ENCODE measurements at places on chromosomes 6 and 20.
A peak's percentile ranks its signal among the peaks of the same experiment; 100 is the strongest.

- peak; percentile 4 for DNase-seq
These were observed 5.8 kb upstream of the TBXT start for GRCh38 chr6:166173281-166173951.

- DNase-seq = no peak
These were observed 113.0 kb downstream of the EDN3 start for GRCh38 chr20:59413326-59413865.

DNA sequence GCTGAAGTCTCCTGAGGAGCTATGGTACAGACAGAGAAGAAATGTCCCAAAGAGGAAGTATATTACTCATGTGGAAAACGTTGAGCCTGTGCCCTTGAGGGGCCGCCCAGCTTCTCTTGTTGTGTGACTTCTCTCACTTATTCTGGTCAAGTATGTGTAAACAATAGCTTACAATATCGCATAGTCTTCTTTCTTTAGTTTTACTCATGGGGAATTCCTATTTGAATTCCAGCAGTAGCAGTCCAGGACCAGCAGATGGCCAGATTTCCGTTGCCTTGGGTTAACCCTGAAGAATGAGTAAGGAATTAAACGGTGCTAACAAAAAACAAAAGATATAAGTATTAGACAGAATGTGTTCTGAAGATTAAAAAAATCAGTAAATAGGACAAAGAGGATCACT, 522.0 kb upstream of the GJE1 start:
- DNase-seq = peak; percentile 13

- DNase-seq = no peak
These were observed 73.2 kb downstream of the ARID1B start for GRCh38 chr6:156850353-156850752.

GRCh38 chr6:2183246-2183645, 62.2 kb downstream of the GMDS start:
- no peak for DNase-seq

- no peak for DNase-seq
These were observed 24.1 kb upstream of the NOL4L start for GRCh38 chr20:32609111-32609773.

DNA sequence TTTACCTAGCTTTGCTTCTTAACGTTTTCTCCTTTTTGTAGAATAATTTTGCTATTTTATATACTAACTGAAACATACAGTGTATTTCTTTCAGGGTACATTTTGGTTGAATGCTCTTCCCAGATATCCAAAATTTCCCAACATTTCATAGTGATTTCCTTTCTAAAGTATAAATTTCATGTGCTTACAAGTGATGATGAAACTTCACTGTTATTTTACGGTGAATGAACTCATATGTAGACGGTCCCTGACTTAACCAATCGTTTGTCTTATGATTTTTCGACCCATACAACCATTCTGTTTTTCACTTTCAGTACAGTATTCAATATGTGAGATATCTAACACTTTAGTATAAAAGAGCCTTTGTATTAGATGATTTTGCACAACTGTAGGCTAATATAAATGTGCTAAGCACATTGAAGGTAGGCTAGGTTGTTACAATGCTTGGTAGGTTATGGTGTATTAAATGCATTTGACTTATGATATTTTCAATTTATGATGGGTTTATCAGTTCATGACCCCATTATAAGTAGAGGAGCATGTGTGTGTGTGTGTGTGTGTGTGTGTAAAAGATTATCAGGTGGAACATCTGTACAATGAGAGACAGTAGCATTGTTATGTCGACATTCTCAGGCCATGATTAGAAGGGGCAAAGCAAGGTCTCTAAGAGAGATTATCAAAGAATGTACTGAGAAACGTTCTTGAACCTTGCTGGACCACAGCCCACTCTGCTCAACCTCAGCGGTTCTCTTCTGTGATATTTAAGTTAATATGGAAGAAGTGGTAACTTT, 20.9 kb downstream of the HIVEP1 start:
- DNase-seq = no peak

DNA sequence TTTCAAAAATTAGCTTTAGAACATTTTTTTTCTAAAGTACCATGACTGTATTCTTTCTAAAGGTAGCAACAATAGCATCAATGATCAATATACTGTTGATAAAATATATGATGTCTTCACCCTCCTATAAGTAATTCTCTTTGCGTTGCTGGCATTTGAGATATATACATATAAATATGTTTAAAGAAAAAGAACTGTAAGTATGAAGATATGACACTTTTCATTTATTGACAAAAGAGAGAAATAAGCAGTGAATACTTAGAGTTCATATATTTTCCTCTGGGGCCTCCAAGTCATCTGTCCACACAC, 49.4 kb upstream of the SCGN start:
- DNase-seq = no peak

DNA sequence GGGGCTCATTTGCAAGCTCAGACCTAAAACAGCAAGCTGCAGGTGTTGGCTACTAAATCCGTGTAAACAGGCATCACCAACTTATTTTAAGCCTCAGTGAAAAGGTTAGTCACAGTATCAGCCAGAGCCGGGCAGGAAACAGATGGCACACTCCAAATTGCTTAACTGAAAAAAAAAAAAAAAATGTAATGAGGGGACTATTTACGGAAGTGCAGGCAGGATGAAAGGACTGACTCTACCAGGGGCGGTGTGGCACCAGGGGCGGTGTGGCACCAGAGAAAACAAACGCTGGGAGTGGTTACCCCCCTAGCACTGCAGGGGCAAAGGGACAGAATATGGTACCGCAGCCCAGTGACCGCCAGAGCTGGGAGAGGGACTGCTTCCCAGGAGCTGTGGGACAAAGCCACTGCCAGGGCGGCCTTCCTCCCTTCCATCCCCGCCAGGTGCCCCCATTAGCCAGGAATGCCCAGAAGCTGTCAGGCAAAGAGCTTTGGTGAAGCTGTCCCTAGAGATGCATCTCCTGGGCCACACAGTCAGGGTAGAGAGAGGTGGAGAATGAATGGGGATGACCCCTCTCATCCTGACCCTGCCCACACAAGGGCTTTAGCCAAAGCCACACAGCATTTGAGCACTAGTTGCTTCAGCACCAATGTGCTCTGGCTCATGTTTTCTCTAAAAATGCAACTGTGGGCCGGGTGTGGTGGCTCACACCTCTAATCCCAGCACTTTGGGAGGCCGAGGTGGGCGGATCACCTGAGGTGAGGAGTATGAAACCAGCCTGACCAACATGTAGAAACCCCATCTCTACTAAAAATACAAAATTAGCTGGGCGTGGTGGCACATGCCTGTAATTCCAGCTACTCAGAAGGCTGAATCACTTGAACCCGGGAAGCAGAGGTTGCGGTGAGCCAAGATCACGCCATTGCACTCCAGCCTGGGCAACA, 39.6 kb upstream of the GFOD1 start:
- DNase-seq = no peak

GRCh38 chr6:158648682-158649131, 1.1 kb upstream of the SYTL3 start:
- DNase-seq = peak; percentile 96

GRCh38 chr6:1983850-1984249, 261.6 kb downstream of the GMDS start:
- no peak for DNase-seq

DNA sequence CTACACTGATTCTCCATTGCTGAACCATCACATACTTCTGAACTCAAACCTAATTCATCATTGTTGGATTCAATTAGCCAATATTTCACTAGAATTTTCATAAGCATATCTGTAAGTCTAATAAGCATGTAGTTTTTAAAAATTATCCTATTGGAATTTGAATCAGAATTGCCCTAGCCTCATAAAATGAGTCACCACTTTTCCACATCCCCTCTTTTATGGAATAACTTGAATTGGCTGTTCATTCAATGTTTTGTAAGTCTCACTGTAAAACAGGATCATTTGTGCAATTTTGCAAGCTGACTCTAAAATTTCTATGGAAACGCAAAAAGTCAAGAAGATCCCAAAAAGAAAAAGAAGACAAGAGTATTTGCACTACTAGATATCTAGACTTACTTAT, 141.0 kb downstream of the HACE1 start:
- DNase-seq = peak; percentile 6

- no peak for DNase-seq
These were observed 9.0 kb downstream of the COL21A1 start for GRCh38 chr6:56238352-56238751.

DNA sequence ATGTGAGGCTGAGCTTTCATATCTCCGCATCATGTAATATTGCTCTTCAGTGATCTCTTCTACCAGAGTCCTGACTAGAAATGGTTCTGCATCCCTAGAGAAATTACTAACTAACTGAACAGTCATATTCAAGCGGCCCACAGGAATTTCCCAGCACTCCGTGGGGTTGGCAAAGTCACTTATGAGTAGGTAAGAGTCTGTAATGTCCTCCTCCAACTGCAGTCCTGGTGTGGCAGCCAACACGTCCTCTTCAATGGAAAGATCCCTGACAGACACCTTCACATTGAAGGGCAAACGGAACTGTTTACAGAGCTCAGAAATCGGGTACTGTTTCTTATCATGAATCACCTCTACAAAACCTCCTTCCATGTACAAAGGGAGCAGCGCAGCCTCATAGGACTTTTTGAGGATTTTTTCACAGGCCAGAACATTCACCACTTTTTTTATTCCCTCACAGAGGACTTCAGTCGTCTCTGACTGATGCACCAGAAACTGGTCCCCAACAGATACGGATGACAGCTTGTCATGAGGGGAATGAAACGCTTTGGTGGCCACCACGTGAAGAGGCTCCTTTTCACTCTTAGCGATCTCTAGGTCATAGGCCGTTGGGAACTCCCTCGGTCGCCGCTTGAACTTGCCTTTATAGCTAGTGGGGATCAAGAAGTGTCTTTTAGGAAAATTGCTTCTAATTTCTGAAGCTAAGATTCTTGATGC, 87.7 kb downstream of the THEMIS start:
- DNase-seq = no peak

- DNase-seq = no peak
These were observed 376.9 kb downstream of the RNGTT start for GRCh38 chr6:88586371-88587149.

- no peak for DNase-seq
These were observed 56.6 kb upstream of the NKX2-2 start for GRCh38 chr20:21570285-21570992.

- no peak for DNase-seq
These were observed 103.5 kb downstream of the TCP11 start for GRCh38 chr6:35037664-35038038.

DNA sequence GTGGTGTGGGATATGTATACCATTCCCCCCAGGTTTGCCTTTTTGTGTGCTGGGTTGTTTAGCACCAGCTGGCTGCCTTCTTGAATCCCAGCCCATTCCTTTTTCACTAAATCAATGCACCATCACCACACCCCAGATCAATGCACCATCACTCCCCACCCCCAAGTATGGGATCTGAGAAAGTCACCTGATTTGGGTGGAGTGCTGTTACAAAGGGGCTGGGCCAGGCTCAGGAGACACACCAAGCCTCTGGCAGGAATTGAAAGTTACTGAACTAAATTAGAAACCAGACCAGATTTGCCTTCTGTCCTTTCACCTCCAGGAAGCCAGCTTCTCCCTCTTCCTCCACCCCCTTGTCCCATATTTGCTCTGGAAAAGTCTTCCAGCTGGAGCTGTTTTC, 19.6 kb upstream of the PKHD1 start:
- DNase-seq = no peak

- DNase-seq = peak; percentile 16
These were observed at the start of gene CLVS2 for GRCh38 chr6:122995921-122996793. CLVS2 (plus strand) TSS chr6:122996235; CDS start chr6:122997778, 1,543 bp downstream.

GRCh38 chr6:36049582-36049981, 22.0 kb downstream of the MAPK14 start:
- DNase-seq = no peak

Data from fibroblast of skin of back (primary cell).